ENCODE measurements at places on chromosomes 2 and 18.

DNA sequence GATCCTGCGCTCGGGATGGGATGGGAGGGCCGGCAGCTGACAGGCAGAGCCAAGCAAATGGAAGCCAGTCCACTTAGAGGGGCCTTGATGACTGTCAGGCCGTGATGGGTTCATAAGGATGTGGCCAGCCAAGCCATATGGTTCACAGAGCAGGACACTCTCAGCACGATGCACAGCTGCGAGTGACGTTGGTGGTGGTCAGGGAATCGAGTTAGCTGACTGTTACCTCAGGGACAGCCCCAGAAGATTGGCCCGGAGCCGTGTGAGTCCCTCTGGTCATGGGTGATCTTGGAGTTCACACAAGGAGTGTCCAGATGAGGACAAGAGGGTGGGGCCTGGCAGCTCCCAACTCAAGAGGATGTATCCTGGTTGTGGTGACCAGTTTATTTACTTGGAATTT lies 70.2 kb downstream of the TPGS2 start:
- DNase-seq: no peak

- peak; percentile 42 for DNase-seq
These were observed 117.0 kb downstream of the RBMS1 start for GRCh38 chr2:160376576-160376975.

- peak; percentile 87 for DNase-seq
These were observed 15.3 kb downstream of the LAPTM4A start for GRCh38 chr2:20035955-20036666.

- no peak for DNase-seq
These were observed 8.0 kb downstream of the ZNF516 start for GRCh38 chr18:76487070-76487469.

GRCh38 chr18:77114415-77115191 lies 18.0 kb downstream of the MBP start:
- peak; percentile 99 for DNase-seq

GRCh38 chr2:68466361-68466777 lies 725 bp downstream of the FBXO48 start:
- DNase-seq: peak; percentile 80

DNA sequence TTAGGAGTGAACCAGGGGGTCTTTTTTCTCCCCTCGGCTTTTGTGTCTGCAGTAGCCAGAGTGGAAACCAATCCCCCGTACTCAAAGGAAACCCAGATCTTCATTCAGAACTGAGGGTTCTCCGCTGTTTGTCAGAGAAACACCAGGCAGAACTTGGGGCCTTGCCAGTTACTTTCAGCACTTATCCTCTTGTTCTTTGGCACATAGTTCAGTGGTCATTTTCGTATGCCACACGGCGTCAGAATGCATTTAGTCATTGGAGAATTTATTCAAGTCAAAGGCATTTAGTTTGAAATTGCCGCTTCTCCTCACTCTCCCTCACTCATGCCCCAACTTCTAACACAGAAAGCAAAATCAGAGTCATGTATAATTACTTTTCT lies 102.9 kb downstream of the CABLES1 start:
- DNase-seq: peak; percentile 88

- DNase-seq: peak; percentile 59
These were observed 496.9 kb downstream of the EPHA4 start for GRCh38 chr2:221075203-221075602.

DNA sequence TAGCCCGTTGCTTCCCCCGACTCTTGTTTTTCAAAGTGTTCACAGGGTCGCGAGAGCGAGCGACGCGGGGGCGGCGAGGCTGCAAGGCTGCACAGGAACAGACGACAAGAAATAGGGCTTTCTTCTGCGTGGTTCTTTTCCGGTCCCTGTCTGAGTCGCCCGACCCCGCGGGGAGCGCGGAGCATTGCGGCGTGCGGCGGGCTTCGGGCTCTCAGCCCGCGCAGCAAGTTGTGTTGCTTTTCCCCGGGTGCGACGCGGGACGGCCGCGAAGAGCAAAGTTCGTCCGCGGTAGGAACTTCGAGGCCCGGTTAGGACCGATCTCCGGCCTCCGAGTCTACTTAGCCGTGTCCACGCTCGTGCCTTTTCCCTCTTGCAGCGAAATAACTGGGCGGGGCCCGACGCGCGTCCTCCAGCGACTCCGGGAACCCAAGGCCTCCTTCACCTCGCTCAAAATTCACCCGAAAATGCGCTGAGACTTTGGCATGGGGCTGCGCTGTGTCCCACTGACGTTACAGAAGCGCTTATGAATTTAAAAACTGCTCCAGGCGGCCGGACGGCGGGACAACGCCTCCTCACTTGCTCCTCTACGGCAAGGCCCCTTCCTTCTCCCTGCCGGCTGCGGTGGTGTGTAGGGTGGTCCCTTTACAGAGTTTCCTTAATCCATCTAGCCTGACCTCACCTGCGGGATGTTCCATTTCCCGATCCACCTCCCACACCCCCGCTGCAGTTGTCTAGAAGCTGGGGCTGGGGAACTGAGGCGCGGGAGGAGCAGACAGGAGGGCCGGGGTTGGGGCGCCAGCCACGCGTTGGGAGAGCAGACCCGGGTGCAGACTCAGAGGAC lies 1.5 kb upstream of the BCL2L11 start:
- DNase-seq: no peak

- DNase-seq: peak; percentile 99
These were observed 18.2 kb upstream of the DAW1 start for GRCh38 chr2:227853204-227853629.

GRCh38 chr2:210503725-210504191 lies 27.2 kb upstream of the LANCL1 start:
- peak; percentile 5 for DNase-seq

- DNase-seq: no peak
These were observed 166.5 kb downstream of the PTPRM start for GRCh38 chr18:7733642-7734041.

DNA sequence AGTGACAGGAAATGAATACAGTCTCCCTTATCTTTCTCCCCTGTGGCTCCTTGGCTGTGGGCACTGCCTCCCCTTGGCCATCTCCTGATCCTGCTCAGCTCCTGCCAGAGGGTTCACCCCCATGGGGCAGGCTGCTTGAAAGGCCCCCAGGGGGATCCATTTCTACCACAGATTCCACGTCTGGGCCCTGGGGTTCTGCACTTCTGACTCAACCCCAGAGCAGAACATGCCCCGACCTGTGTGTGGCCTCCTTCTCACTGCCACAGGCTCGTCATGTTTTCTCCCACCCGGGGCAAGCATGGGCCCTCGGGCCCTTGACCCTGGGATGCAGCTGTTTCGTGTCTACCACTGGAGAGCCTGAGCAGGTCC lies 122.2 kb downstream of the ACKR3 start:
- no peak for DNase-seq

DNA sequence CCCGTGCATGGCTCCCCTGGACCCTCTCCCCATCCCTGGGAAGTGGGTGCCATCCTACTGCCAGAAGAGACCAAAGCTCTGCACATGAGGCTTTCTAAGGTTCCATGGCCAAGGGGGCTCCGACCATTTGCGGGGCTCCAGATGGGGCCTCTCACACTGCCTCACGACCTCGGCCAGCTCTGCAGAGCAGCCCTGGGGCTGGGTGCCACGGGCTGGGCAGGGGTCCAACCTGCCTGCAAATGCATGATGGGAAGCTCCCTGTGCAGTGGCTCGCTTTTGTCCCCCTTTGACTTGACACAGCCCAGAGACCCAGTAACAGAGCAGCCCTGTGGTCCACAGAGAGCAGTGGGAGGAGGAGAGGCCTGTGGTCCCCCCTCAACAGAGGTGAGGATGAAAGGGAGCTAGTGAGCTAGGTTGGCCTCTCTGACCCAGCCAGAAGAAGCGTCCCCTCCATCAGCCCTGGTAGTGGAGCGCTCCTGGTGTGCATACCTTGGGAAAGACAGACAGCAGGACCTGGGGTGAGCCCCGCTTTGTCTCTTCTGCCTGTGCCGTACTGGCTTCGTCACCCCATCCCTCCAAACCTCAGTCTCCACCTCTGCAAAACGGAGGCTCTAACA lies 174.1 kb downstream of the DDX1 start:
- no peak for DNase-seq

DNA sequence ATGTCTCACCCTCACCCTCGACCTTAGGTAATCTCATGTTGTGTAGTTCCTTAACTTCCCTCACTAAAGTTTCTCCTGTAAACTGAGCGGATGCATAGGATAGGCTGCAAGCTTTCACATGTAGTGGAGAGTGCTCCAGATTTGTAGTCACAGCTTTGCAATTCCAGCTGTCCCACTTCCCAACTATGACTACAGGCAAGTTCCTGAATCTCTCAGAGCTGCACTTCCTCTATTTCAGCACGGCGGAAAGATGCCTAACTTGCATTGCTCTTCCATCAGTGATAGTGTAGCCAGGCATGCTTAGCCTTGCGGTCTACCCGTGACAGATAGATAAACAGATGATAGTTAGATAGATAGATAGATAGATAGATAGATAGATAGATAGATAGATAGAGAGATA lies 183.1 kb upstream of the CCDC68 start:
- no peak for DNase-seq

DNA sequence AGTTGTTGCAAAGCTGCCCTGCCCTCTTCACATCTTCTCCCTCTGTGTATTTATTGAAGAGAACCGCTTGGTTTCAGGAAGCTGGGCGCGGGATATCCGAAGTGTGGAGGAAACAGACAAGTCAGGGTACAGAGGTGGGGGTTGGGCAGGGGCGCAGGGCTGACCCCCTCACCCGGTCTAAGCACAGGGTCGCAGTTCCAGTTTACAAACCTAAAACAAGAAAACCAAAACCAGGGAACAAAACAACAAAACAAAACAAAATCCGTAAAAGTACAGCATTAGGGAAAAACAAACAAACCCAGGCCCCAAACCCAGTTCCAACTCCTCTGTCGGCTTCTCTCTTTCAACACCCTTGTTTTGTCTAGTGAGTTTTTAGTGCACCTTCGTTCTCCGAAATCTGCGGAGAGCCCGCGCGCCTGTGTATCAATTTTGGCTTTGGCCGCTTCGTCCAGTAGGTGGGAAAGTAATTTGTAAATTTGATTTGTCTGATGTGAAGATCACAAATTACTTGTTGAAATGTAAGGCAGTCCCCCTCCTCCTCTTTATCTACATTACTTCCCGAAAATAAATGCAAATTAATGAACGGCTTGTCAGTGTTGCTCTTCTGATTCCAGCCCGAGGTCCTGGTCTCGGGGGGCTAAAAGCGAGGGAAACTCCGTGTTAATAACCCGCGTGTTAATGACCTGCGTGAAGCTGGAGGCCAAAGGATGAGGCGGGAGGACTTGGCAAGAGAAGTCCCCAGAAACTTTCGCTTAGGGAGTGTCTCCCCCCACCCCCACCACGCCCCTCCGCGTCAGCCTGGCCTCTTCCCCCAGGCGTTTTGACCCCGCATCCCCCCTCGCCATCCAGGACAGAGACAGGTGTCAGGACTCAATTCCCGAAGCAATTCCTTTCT lies 6.9 kb downstream of the OTX1 start:
- DNase-seq: no peak

- DNase-seq: no peak
These were observed 524.2 kb upstream of the TCF4 start for GRCh38 chr18:56112013-56112749.

DNA sequence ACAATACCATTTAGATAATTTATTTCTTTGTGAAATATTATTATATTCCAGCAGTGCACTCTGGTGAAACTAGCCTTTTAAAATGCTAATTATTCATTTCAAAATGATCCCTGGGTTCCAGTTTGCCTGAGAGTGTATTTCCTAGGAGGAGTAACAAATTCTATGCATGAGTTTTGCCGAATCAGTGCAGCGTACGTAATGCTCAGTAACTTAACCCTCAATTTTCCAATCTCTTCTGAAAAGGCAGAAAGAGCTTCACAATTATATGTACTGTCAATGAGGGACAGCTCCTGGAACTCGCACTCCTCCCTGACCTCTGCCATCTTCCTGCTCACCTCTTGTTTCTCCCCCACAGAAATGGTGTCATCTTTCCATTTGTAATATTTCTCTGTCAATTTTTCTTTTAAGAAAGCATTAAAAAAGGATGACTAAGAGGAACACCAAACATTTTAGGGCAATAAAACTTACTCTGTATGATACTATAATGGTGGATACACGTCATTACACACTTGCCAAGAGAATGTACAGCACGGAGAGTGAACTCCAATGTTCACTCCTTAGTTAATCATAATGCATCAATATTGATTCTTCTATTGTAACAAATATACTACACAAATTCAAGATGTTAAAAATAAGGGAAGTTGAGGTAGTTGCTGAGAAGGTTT lies 25.7 kb upstream of the XIRP2 start:
- no peak for DNase-seq

GRCh38 chr18:35045806-35046205 lies 4.6 kb downstream of the MAPRE2 start:
- no peak for DNase-seq

DNA sequence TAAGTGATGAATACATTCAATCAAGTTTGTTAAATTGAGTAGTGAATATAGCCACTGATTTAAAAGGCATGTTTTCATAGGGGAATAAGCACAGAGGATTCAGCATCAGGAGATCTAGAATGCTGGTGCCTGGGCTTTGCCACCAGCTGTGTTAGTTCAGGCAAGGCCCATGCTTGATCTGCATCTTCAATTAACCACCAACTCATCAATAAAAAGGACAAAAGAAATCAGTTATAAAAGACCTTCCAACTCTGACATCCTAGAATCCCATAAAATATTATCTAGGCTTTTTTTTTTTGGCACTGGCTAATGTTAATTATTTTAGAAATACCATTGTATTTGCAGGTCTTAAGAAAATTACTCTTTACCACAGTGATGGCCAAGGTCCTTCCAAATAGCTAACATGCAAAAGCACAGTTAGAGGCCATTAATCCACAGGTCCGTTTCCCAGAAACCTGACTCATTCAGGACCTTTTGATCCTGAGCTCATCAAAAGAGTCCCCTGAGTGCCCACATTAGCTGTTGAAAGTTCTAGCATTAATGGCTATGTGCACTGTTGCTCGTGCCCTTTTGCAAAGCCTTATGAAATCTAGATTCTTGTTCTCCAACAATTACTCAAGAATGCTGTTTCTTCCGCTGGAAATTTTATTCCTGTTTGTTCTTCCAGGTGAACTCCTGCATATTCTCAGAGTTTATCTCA lies 170.0 kb downstream of the CYRIA start:
- peak; percentile 79 for DNase-seq

- DNase-seq: no peak
These were observed 8.2 kb downstream of the ZFP36L2 start for GRCh38 chr2:43218155-43218701.

- no peak for DNase-seq
These were observed 219.7 kb upstream of the HS6ST1 start for GRCh38 chr2:128538396-128538795.

DNA sequence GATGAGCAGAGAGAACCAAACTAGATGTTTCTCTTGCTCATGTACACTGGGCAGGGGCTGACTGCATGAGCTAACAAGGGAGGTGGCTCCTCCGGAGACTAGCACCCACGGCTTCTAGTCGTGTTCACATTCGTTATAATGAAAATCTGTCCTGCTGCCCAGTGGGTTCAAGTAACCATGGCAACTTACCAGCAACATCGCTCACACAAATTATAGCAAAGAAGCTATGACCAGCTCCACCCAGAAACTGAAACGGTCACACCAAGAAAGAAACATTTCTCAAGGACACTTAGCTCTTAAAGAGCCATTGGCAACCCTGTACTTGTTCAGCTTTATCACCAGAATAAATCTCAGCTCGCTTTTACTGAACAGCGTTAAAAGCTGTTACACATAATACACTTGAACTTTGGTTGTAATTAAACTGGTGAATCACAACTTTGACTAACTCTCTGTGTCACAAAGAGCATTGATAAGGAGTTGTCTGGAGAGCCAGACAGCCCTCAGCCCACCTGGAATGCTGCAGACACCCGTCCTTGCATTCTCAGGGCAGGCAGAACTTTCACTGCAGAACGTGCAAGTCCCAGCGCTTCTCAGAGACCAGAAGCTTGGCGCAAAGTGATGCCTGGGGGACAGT lies 141.2 kb downstream of the PID1 start:
- no peak for DNase-seq

- DNase-seq: peak; percentile 15
These were observed 495.8 kb upstream of the ACVR2A start for GRCh38 chr2:147348931-147349555.

- DNase-seq: peak; percentile 91
These were observed 83.3 kb upstream of the ID2 start for GRCh38 chr2:8598295-8599165.

All from renal cortical epithelial cell (primary cell).